ENCODE measurements at places on chromosomes 5 and 9. TPM values are rescaled to one million over a fixed set of nuclear protein-coding genes. Genes with fewer than 3 reads are reported as not detected.

The WDR31 gene
- total RNA-seq: 0.47 TPM

- H3K27me3 ChIP-seq: no peaks in the 10 kb centered on the region
- H3K4me3 ChIP-seq: no peak overlapping the region
- peaks cover 34% of the 10 kb centered on the region for H3K4me1 ChIP-seq
- no peak overlapping the region for H3K27ac ChIP-seq
- no peak for DNase-seq
These were observed 2.9 kb downstream of the DNAJB5 start for GRCh38 chr9:34992376-34992951.

The ARHGEF37 gene
- 1.4 TPM for total RNA-seq

The CTXN3 gene
- not detected for total RNA-seq

GRCh38 chr9:69919461-69920061 lies 98.9 kb downstream of the CFAP95 start:
- DNase-seq: peak; percentile 24
- no peaks in the 10 kb centered on the region for H3K4me1 ChIP-seq
- H3K27me3 ChIP-seq: peaks cover 10% of the 10 kb centered on the region
- no peak overlapping the region for H3K27ac ChIP-seq

DNA sequence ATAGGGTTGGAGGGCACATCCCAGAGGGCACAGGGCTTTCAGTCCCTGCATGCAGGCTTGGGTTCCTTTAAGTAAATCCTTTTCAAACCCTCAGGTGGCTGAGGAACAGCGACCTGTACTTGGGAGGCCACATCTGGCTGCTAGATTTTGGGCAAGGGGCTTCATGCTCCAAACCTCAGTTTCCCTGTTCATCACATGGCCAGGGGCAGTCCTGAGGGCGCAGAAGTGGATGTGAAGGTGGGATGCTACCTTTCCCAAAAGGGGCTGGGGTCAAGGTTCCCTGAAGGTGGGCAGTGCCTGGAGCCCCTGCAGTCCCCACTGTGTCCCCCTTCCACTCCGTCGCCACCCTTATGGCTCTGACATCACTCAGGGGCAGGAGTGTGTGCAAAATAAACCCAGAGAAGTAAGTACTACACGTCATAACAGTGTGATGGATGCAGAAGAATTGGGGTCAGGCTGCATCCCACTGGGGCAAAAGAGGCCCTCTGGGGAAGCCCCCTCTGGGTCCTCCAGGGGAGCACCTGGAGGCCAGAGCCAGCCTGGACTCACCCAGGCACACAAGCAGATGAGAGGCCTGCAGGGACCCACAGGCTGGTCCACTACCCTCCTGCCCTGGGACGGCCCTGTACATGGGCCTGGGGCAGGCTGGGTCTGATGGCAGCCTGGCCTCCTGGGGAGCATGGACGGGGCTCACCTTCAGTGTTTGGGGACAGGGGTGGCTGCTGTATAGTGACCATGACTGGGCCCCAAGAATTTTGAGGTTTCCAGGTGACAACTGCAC lies 1.9 kb upstream of the CARD19 start:
- H3K27me3 ChIP-seq: no peaks in the 10 kb centered on the region
- peaks cover 30% of the 10 kb centered on the region for H3K36me3 ChIP-seq
- H3K4me3 ChIP-seq: peak overlapping the region; percentile 74
- peak overlapping the region; percentile 98 for H3K27ac ChIP-seq
- no peak for DNase-seq

- no peak overlapping the region for H3K4me3 ChIP-seq
- H3K4me1 ChIP-seq: peaks cover 3% of the 10 kb centered on the region
- DNase-seq: no peak
These were observed 1.6 kb downstream of the RNF183 start for GRCh38 chr9:113301548-113301947.

DNA sequence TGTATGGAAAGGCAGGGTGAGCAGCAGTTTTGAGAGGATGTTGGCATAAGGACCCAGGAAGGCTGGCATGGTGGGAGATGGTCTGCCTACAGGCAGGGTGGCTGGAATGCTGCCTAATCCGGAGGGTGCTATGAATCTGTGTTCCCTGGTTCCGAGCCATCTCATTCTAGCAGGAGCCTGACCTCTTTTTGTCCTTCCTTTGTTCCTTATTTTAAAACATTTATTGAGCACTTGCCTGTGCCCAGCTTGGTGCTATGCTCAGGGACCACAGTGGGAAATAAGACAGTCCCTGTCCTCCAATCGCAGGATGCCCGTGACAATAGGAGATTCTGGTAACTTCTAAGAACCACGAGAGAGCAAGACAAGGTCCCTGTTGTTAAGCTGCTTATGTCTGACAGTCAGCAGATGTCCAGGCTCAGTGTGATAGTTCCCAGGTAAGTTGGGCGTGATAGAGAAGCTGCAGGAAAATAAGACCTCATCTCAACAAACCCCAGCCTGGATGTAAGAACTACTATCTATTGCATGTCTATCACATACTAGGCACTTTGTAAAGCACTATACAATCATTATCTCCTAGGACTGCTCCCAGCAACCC lies 9.1 kb upstream of the ZBTB34 start:
- H3K27ac ChIP-seq: no peak overlapping the region
- no peaks in the 10 kb centered on the region for H3K36me3 ChIP-seq
- no peak overlapping the region for H3K4me3 ChIP-seq

The SLCO6A1 gene
- total RNA-seq: not detected

The FGD3 gene
- 107 TPM for total RNA-seq

DNA sequence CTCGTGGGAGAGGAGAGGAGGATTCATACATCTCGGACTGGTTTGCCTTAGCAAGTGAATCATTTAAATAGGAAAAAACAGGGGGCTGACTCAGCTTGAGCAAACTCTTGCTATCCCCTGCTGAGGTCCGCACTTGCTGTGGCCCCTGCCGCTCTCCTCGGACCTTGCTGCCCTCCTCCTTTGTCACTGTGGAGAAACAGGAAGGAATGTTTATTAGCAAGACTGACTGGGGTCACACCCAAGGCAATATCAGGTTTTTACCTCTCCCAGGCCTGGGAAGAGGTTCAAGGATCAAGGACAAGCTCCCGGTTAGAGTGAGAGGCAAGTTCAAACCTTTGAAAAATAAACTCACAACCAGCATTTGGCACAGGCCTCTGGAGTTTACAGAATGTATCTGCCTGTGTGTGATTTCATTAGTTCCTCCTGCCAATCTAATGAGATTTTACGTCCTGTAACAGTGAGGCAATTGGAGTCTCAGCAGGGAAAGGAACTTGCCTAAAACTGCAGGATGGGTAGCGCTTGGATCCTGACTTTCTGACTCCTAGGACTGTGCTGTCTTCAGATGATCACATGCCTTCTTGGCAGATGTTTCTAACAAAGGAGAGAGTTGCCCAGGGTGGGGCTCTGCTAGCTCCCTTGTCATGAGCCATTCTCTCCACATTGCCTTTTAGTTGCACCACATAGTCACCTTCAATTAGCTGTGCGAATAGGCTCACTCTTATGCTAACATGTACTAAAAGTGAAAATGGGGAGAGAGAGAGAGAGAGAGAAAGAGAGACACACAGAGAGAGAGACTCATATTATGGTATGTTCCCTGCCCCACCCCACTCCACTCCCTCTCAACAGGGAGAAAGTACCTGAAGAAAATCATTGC lies 108.6 kb upstream of the CDKN2B start:
- H3K27ac ChIP-seq: peak overlapping the region; percentile 17
- peaks cover 35% of the 10 kb centered on the region for H3K4me1 ChIP-seq
- H3K27me3 ChIP-seq: peaks cover 39% of the 10 kb centered on the region
- DNase-seq: no peak
- H3K36me3 ChIP-seq: peaks cover 22% of the 10 kb centered on the region

The RMI1 gene
- total RNA-seq: 23.3 TPM

- H3K4me1 ChIP-seq: no peaks in the 10 kb centered on the region
- H3K36me3 ChIP-seq: peaks cover 62% of the 10 kb centered on the region
- H3K27ac ChIP-seq: no peak overlapping the region
- no peak for DNase-seq
- no peaks in the 10 kb centered on the region for H3K27me3 ChIP-seq
These were observed 138.7 kb downstream of the RAPGEF6 start for GRCh38 chr5:131496400-131496713.

DNA sequence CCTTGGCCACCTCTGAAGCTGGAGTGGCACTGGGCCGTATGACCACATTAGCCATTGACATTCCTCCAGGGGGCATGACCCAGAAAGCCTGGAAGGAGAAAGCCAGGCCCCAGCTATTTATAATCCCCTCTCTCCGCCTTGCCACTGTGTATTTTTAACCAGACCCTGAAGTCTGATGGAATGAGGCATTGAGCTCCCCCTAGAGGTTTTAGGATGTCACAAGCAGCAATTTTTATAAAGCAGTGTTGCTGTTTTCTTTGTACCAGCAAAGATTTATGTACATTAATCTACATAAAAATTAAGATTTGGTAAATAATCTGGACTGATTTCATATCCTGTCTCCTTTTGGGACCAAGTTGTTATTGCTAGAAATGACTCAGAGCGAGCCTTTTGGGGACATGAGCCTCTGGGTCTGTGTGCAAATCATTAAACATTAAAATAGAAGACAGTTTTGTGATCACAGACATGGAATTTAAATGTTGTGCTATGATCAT lies 127.1 kb downstream of the TRIO start:
- no peak overlapping the region for H3K27ac ChIP-seq
- H3K4me1 ChIP-seq: peaks cover 2% of the 10 kb centered on the region
- H3K36me3 ChIP-seq: no peaks in the 10 kb centered on the region
- H3K4me3 ChIP-seq: no peak overlapping the region
- peaks cover 14% of the 10 kb centered on the region for H3K27me3 ChIP-seq

The WNT8A gene
- total RNA-seq: not detected

- no peak for DNase-seq
- no peak overlapping the region for H3K27ac ChIP-seq
- peaks cover 45% of the 10 kb centered on the region for H3K4me1 ChIP-seq
- H3K4me3 ChIP-seq: no peak overlapping the region
These were observed 7.8 kb upstream of the DNAJC18 start for GRCh38 chr5:139446956-139447779.

GRCh38 chr5:14574096-14574495 lies 7.5 kb upstream of the OTULINL start:
- DNase-seq: no peak
- H3K4me3 ChIP-seq: no peak overlapping the region
- H3K36me3 ChIP-seq: peaks cover 4% of the 10 kb centered on the region
- no peak overlapping the region for H3K27ac ChIP-seq
- H3K4me1 ChIP-seq: peaks cover 3% of the 10 kb centered on the region

DNA sequence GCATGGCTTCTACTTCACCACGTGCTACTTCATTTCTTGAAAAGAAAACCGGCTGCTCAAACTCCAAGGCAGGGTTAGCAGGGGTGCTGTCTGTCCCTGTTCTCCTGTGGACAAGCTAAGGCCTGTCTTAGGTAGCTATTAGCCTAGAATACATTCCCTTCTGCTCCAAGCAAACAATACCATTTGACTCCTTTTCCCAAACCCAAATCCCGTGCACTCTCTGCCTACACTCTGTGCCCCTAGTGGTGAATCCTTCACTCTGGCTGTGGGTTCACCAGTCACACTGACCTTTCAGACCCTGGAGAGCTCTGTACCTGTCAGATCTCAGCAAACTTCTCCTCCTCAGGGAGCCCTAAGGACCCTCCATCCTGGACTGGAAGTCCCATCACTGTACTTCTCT lies 211.6 kb downstream of the SLIT3 start:
- H3K36me3 ChIP-seq: no peaks in the 10 kb centered on the region
- DNase-seq: no peak
- no peaks in the 10 kb centered on the region for H3K4me1 ChIP-seq
- H3K4me3 ChIP-seq: no peak overlapping the region
- H3K27me3 ChIP-seq: no peaks in the 10 kb centered on the region

- H3K4me1 ChIP-seq: no peaks in the 10 kb centered on the region
- no peaks in the 10 kb centered on the region for H3K27me3 ChIP-seq
- H3K27ac ChIP-seq: no peak overlapping the region
- DNase-seq: no peak
These were observed 140.8 kb upstream of the ISL1 start for GRCh38 chr5:51242456-51242855.

DNA sequence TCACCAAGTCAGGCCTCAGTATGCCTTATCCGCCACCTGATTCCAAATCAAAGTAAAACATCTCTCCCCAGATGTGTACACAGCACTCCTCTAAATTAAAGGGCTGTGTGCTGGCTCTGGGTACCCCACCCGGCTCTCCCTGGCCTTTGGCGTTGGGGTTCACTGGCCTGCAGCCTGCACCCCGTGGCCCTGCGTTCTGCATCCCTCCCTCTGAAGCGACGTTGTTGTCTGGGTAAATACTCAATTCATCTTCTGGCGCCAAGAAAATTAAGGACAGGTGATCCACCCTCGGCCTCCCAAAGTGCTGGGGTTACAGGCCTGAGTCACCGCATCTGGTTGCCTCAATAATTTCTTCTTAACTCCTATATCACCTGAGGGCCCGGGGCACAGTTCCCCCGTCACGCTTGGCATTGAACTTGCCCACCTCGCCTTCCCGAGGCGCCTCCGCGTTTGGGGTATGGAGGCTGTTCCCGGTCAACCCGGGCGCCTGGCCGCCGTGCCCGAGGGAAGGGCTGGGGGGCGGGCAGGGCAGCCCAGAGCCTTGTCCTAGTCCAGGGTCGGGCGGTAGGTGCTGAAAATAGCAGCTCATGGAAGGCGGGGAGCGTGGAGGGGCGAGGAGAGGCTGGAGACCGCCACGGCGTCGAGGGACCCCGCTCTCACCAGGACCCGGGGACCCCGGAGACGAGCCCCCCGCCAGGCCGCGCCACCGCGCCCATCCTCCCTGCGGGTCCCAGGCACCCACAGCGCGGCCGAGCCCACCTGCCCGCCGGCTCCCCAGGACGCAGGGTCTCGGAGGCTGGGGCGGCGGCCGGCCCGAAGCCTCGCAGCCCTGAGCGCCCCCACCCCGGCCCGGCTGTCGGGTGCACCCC lies 531 bp downstream of the ABO start:
- H3K4me3 ChIP-seq: no peak overlapping the region
- H3K36me3 ChIP-seq: no peaks in the 10 kb centered on the region
- no peak for DNase-seq
- no peak overlapping the region for H3K27ac ChIP-seq

The DMRT1 gene
- not detected for total RNA-seq

GRCh38 chr9:121267689-121268597 lies at the start of gene GSN:
GSN (plus strand) TSS chr9:121268162; CDS start chr9:121301972, 33,810 bp downstream.
- H3K4me3 ChIP-seq: peak within 1 kb of the TSS; percentile 69
- peaks cover 29% of the 10 kb centered on the region for H3K4me1 ChIP-seq
